Suppressor macrophage treated with lipopolysaccharide for 4 hours (primary cell): ENCODE measurements at places on chromosomes 12 and 14.
A peak's percentile ranks its signal among the peaks of the same experiment; 100 is the strongest.

DNA sequence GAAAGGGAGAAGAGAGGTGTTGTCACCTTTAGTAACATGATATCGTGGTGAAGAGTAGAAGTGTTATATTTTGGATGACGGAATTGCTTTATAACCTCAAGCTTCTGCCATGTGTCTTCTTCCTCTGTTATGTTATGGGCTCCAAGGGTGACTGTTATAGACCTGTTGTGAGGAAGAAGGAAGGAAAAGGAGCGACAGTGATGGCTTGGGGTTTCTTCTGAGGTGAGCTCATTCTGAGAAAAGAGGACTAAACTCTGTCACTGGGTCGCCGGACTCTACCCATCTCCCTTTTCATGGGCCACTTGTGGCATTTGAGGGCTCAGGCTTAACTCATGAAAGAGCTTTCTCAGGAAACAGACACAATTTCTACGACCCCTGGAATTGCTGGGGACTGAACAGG, 1.6 kb downstream of the CMA1 start:
- no peak for DNase-seq

DNA sequence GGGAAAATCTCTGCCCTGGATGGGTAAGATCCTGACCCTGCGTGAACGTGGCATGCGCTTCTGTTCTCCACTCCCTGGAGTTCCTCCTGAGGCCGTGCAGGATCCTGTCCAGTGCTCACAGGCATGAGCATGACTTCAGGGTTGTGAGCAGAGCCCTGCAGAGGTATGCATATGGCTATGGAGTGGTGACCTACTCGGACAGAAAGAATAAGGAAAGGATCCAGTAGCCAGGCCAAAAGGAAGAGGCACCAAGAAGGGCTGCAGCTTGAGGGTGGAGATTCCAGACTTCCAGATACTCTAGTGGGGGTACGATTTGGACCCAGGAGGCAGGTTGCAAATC, 20.8 kb upstream of the CD27 start:
- no peak for DNase-seq

GRCh38 chr14:20797164-20797563, 5.5 kb downstream of the RNASE1 start:
- peak; percentile 70 for DNase-seq

- no peak for DNase-seq
Observed at GRCh38 chr14:28757786-28758185, 8.8 kb upstream of the FOXG1 start.

DNA sequence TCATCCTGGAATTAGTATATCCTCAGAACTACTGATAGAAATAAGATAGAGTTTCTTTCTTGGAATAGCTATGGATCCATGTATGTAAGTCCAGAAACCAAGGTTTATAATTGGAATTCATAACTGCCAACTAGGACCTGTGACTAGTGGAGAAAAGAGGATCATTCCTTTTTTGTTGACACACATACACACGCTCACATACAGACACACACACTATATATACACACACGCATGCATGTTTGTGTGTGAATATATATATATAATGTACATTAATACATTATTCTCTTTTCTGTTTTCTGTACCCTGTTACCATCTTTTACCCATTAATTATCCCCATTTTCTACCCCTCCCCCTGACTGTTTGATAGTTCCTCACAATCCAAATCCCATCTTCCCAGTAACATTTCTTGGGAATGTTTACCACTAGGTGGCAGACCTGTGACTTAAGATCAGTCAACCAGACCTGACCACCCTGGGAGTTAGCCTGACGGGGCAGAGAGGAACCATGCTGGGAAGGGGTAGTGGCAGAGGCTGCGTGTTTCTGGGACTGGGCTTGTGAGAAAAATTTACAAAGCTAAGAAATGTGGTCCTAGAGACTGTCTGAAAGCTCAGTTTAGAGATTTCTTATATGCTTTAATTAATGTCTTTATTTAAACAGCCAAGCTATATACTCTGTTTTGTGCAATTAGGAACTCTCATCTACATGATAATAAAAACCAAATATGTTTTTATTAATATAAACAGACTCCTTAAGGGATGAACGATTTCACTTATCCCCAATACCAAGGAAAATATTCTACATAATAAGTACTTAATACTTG, 308.0 kb downstream of the PPFIA2 start:
- DNase-seq: peak; percentile 46

- no peak for DNase-seq
Observed at GRCh38 chr14:60235440-60235839, 13.6 kb upstream of the PPM1A start.

- peak; percentile 88 for DNase-seq
Observed at GRCh38 chr12:118356809-118357256, 15.9 kb downstream of the TAOK3 start.

- no peak for DNase-seq
Observed at GRCh38 chr14:25836636-25837035, 761.2 kb downstream of the NOVA1 start.

DNA sequence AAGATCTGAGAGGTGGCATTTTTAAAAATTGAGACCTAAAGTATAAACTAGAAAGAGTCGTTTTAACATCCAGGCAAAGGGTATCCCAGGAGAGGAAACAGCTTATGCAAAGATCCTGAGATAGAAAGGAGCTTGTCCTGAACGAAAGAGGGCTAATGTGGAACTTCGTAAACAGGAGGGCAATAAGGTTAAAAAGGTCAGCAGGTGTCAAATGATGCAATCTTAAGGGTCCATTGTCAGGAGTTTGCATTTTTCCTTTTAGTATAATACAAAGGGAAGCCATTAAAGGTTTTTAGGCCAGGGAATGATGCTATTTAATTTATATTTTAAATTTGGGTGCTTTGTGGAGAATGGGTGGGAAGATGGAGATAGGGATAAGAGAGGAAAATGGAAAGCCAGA, 14.4 kb downstream of the FMNL3 start:
- no peak for DNase-seq

GRCh38 chr14:53520078-53520928, 367.2 kb upstream of the DDHD1 start:
- no peak for DNase-seq

DNA sequence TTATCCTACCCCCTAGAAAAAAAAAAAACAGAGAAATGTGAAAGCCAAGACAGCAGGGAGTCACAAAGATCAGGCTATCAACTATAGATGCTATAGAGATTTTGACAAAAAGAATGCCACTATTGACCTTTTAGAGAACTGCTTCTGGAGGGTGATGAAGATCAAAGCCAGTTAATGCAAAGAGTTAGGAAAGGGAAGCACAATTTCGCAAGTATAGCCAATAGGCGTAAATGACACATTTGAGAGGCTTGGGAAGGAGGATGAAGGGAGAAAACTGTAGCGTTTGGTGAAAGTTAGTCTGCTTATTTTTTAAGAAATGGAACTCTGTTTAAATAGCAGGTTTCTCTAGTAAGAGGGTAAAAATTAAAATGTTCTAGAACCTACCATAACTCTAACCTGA, 190.7 kb downstream of the DUSP6 start:
- DNase-seq: peak; percentile 83

- no peak for DNase-seq
Observed at GRCh38 chr12:110006115-110006514, 6.9 kb downstream of the ANKRD13A start.
